ENCODE measurements at places on chromosomes 2 and 18.

- DNase-seq, result no peak
Observed at GRCh38 chr2:31920962-31921361, 89.8 kb downstream of the MEMO1 start.

DNA sequence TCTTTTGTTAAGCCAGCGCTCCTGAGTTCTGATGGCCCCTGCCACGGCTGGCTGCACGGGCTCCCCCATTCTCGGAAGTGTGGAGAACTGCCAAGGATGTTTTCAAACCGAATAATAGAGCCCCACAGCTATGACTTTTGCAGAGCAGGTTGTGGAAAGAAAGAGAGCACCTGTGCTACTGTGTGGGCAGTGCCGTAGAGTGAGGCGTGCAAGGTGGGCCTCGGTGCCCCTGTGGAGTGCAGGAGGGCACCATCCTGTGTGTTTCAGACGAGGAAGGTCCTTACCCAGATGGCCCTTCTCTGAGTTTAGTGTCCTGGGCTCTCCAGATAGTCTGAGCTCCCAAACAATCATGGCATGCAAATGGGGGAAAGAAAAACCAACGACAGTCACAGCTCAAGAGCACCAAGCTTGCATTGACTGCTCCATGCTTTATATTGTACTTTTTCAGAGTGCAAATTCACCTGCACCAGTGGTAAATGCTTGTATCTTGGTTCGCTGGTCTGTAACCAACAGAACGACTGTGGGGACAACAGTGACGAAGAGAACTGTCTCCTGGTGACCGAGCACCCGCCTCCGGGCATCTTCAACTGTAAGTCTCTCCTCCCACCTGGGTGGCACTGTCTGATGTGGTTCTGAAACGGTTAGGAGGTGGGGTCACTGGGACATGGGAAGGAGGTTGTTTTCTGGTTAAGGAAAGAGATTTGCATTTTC is 219.4 kb downstream of the LDLRAD4 start:
- DNase-seq, result no peak

DNA sequence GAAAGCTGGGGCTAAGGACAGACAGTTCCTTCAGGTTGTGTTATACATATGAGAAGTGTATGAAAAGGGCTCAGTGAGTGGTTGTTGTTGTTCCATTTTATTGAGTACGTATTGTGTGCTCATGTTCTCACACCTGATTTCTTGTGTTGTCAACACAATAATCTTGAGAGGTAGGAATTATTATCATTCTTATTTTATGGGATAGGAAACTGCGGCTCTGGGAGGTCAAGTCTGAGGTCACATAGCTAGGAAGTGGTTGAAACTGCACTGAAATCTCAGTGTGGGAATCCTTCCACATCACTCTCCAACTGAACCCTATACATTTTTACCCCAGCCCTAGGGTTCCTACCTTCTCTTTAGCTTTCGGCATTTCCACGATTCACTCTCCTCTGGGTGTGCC is 124.2 kb upstream of the CXCR4 start:
- DNase-seq, result no peak

GRCh38 chr2:26011990-26012856 is 21.7 kb upstream of the RAB10 start:
- DNase-seq, result no peak

DNA sequence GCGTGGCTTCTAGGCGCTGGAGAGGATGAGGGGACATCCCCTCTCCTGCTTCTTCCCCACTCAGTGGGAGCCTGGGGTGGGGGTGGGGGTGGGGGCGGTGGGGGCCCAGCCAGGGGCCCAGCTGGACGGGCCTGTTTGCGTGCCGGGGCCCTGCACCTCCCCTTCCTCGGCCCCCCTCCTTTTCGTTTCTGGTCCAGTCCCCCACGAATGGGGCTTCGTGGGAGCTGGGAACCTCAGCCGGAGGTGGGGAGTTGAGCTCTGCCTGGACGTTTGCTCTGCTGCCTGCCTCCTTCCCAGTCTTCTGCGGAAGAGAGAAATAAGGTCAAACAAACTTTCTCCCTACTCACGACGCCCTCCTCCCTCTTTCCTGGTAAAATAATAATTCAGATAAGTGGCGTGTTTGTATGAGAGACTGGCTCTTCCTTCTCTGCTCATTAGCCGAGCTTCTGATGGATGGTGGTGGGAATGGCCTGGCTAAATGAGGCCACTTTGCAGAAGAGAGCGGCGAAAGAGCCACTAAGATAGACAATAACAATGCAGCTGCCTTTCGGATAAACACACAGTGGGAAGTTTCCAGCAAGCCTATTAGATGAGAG is 782 bp downstream of the MTA3 start:
- DNase-seq, result no peak

GRCh38 chr2:168002021-168002553 is 245.3 kb downstream of the STK39 start:
- DNase-seq, result no peak

GRCh38 chr2:46720592-46721185 is 194.9 kb downstream of the MCFD2 start:
- no peak for DNase-seq

GRCh38 chr2:190804182-190804795 is 76.3 kb upstream of the GLS start:
- no peak for DNase-seq

DNA sequence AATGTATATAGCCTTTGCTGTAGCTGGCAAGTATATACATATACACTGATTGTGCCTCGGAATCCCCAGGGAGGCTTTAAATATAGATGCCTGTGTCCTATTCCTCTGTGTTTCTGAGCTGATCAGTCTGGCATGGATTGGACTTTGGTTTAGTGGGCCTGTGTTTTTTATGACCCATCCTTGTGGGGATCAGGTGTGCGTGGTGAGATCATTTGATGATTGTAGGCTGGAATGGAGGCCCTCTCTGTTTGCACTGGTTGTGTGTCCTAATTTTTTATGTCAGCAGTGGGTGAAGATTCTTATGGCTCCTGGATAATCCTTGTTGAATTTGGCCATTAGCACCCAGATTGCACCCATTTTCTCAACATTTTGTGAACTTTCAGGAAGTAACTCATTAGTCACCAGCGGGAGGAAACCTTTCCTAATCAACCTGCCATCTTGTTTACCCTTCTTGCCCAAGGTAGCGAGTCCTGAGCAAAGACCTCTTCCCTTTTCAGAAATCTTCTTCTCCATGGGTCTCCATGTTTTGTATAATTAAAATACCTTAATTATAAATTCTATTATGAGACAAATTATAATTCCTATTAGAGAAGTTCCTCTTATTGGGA is 75.8 kb downstream of the UGGT1 start:
- no peak for DNase-seq

GRCh38 chr18:13613591-13614501 is 112.5 kb downstream of the FAM210A start:
- DNase-seq, result no peak

DNA sequence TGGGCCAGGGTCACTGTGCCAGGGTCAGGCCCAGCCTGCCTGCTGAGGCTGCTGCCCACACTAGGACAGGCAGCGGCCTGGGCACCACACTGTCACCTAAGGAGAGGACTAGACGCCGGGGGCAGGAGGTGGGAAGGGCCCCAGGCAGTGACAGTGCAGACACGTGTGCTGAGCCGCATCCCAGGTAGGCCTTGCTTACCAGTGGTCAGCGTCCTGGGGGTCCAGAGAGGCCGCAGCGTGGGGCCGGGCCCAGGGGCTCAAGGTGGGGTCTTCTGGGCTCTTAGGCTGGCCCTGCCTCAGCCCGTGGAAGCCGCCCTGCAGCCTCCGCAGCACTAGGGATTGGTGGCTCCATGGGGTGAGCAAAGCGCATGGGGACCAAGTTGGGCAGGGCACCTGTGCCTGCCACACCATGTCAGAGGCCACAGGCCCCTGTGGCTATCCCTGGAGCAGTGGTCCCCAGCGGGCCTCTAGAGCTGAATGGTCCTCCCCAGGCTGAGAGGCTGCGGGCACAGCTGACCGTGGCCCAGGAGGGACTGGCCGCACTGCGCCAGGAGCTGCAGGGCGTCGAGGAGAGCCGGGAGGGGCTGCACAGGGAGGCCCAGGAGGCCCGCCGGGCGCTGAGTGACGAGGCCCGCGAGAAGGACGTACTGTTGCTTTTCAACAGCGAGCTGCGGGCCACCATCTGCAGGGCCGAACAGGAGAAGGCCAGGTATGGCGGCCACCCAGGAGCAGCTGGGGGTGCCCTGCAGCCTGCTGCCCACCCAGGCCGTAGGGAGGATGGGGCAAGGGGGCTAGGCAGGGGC is 35.2 kb upstream of the SNED1 start:
- DNase-seq, result no peak

GRCh38 chr18:57982372-57983021 is 61.5 kb upstream of the NEDD4L start:
- no peak for DNase-seq

- DNase-seq, result peak; percentile 96
Observed at GRCh38 chr2:74902281-74902860, 56.1 kb upstream of the POLE4 start.

DNA sequence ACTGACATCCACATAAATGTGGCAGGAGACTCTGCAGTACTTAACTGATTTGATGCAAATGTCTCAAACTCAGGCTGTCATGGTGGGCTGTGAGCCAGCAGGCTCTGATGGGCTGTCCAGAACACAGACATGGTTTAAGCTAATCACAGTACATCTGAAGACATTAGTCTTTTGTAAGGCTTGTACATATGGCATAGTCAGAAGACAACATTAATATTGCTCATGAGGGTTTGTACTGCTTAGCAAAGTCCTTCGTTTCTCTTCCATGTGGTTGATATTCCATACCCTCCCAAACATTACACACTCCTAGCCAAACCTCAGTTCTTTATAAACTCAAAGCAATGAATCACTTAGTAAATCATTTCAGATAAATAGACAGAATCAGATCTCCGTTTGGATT is 330.6 kb downstream of the RND3 start:
- no peak for DNase-seq

DNA sequence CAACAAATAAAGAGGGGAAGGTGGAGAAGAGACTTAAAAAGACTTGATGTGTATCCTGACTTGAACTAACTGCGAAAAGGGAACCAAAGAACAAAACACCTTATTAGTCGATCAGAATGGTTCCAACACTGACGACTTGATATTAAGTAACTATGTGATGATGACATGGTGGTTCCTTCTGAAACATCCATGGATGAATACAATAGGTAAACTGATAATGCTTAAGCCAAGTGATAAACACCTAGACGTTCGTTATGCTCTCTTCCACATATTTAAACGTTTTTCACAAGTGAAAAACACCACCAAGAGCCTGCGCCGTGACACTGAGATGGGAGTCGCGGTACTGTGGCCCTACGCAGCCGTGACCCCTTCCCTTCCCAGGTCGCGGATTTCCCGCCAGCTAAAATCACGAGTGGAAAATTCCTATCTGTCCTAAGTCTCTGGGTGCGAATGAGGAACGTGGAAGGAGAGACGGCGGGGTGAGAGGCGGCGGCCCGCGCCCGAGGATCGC is 797 bp downstream of the TTC32 start:
- no peak for DNase-seq

- no peak for DNase-seq
Observed at GRCh38 chr2:38524580-38524979, 78.1 kb downstream of the HNRNPLL start.

- no peak for DNase-seq
Observed at GRCh38 chr2:235533616-235534385, 40.0 kb downstream of the AGAP1 start.

DNA sequence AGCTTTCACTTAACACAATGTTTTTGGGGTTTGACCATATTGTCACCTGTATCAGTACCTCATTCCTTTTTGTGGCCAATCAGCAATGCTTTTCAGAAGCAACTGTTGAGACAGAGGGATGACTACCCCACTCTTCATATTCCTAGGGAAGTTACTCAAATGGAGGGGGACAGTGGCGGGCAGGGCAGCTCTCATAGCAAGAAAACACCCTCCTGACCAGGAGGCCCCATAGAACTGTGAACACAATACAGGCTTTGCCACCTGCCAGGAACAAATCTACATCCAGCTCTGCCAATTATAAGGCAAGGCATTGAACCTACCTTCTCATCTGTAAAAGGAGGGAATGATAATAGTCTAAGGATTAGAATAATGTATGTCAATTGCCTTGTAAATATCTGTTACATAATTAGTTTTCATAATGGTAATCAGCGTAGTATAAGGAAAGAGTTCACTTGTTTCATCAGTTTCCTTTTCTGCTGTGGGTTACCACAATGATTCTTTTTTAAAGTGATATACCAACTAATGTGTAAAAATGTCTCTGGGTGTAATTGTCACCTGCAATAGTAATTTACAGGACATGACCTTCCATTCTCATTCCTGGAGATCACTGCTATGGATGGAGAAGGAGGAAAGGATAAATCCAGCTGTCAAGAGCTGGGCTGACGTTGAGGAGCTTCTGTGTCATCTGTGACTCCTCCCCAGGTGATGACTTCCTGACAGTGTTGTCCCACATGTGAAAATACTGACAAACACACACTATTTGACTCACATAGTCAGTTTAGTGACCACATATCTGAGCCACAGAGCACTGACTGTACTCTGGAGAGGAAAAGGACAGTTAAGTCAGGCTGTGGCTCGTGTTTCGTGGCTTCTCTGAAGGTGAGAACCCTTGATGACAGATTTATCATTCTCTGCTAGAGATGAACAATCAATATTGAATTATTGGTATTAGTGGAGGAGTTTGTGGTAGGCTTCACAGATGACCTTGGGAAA is 13.5 kb downstream of the ALPK2 start:
- DNase-seq, result no peak

DNA sequence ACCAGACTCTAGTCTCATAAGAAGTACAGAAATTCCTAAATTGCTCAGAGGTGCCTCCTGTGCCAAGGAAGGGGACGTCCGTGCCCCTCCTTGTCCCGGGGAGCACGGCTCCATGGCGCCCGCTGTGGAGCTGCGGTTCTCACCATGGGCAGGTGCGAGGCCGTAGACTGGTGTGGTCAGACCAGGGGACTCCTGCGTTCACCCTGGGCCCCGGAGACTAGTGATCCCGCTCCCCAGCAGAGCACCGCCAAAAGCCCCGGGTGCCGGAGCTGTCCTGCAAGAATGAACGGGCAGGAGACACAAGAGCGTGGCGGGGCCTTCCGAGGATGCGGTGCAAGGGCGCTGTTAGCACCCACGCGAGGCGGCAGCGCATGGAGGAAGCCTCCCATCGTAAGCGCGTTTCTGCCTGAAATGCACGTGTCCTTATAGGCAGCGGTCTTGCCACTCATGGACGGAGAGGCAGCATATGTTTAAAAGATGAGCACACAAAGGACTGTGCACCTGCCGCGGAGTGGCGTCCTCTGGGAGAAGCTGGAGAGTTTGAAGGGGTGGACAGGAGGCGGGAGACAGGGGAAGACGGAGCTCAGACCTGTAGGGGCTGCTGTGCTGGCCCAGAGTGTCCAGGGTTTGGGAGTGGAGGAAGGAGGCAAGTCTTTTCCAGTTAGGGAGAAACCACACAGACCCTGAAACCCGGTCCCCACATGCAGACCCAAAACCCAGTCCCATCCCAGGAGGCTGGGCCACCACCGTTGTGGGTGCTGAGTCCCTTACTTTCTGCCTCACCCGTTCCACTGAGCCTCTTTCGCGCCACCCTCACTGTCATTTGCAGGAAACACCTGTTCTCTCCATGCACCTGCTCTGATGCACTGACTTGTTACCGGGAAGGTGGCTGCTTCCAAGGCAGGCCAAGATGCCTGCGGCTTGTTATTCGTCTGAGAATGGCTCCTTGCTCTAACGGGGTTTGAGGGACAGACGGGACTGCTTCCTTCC is 7.5 kb upstream of the KCNG2 start:
- no peak for DNase-seq

GRCh38 chr2:164479460-164479859 is 141.8 kb downstream of the GRB14 start:
- DNase-seq, result no peak
